ENCODE measurements at places on chromosomes 2 and 18. TPM values are rescaled to one million over a fixed set of nuclear protein-coding genes. Genes with fewer than 3 reads are reported as not detected.

Gene NYAP2
- total RNA-seq, result not detected

Gene IL36A
- total RNA-seq, result not detected

Gene SLC4A3
- 6.0 TPM for total RNA-seq

Gene PLGLB2
- total RNA-seq, result 2.8 TPM

Data from hair follicle dermal papilla cell (primary cell).